ENCODE measurements at places on chromosomes 5 and 9. TPM values are rescaled to one million over a fixed set of nuclear protein-coding genes. Genes with fewer than 3 reads are reported as not detected.

APBA1 gene
- total RNA-seq = 0.72 TPM

ARHGEF28 gene
- total RNA-seq = not detected

RASGRF2 gene
- 8.8 TPM for total RNA-seq

STK32A gene
- not detected for total RNA-seq

KIF24 gene
- 8.0 TPM for total RNA-seq

NR2F1-AS1 gene
- total RNA-seq = not detected

FAM221B gene
- not detected for total RNA-seq

TMEM171 gene
- total RNA-seq = not detected

IRX2 gene
- total RNA-seq = not detected

C9 gene
- not detected for total RNA-seq

SLC6A7 gene
- total RNA-seq = not detected

CCDC180 gene
- total RNA-seq = 3.4 TPM

PTGS1 gene
- total RNA-seq = not detected

SPACA9 gene
- total RNA-seq = 1.3 TPM

INSYN2B gene
- not detected for total RNA-seq

MYMK gene
- not detected for total RNA-seq

PTRH1 gene
- total RNA-seq = 9.0 TPM

PCDHGA12 gene
- total RNA-seq = not detected

DHX29 gene
- 17.1 TPM for total RNA-seq

MEF2C gene
- 0.41 TPM for total RNA-seq

C9orf50 gene
- not detected for total RNA-seq

CARTPT gene
- not detected for total RNA-seq

FAM169A gene
- 3.8 TPM for total RNA-seq

CSF1R gene
- total RNA-seq = not detected

MAP1B gene
- total RNA-seq = 0.02 TPM

PCDHGA4 gene
- total RNA-seq = 0.14 TPM

HAVCR2 gene
- total RNA-seq = 53.7 TPM

CNTFR gene
- total RNA-seq = not detected

SPATA31E1 gene
- total RNA-seq = not detected

BTNL9 gene
- total RNA-seq = not detected

UGT3A2 gene
- not detected for total RNA-seq

PLCXD3 gene
- total RNA-seq = not detected

ST6GALNAC6 gene
- total RNA-seq = 129 TPM

THBS4 gene
- 0.25 TPM for total RNA-seq

ZFP2 gene
- total RNA-seq = 0.48 TPM

GSN gene
- 2.5 TPM for total RNA-seq

PALM2AKAP2 gene
- not detected for total RNA-seq

PRR16 gene
- total RNA-seq = not detected

TXNDC8 gene
- total RNA-seq = not detected

TCERG1 gene
- total RNA-seq = 78.6 TPM

PCDHGB1 gene
- not detected for total RNA-seq

TRIM36 gene
- not detected for total RNA-seq

PTTG1 gene
- total RNA-seq = 109 TPM

SURF6 gene
- total RNA-seq = 17.0 TPM

NUDT12 gene
- 0.87 TPM for total RNA-seq

SV2C gene
- total RNA-seq = 0.03 TPM

BICD2 gene
- total RNA-seq = 29.2 TPM

LPAR1 gene
- total RNA-seq = not detected

ADAMTS19 gene
- not detected for total RNA-seq

RNF44 gene
- total RNA-seq = 161 TPM

SLC25A2 gene
- total RNA-seq = 0.45 TPM

PHF19 gene
- total RNA-seq = 310 TPM

MEIKIN gene
- 1.5 TPM for total RNA-seq

ZDHHC11 gene
- 8.7 TPM for total RNA-seq

SGTB gene
- 20.9 TPM for total RNA-seq

FGF10 gene
- total RNA-seq = not detected

Data from activated naive CD4-positive, alpha-beta T cell treated with anti-CD3 and anti-CD28 coated beads, Interleukin-2, amount 10 ng/mL, durations not matched to agents 5 hours and 36 hours (primary cell).